ENCODE measurements at places on chromosomes 2 and 18. TPM values are rescaled to one million over a fixed set of nuclear protein-coding genes. Genes with fewer than 3 reads are reported as not detected.

PSMA8 gene
- total RNA-seq, result not detected

ERICH2 gene
- total RNA-seq, result not detected

CAPN13 gene
- not detected for total RNA-seq

EML6 gene
- 1.2 TPM for total RNA-seq
